ENCODE measurements at places on chromosomes 6 and 20.

GRCh38 chr6:158287047-158287446 is 25.2 kb upstream of the TULP4 start:
- DNase-seq, result no peak

DNA sequence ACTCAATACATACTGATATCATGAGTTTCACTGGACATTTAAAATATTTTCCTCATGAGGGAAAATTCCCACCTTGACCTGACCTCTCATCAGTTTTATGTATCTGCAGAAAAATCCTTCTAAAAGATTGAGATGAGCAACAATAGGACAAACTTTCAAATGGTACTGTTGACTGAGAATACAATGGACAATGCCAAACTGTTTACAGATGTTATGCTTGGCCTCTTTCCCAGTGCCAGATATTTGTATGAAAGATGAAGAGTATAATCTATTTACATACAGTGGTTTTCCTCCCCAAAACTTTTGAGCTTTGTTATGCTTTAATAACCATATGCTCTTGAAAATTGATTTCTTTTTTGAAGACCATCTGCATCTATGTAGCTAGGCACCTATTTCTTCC is 245.1 kb upstream of the RSPO3 start:
- no peak for DNase-seq

DNA sequence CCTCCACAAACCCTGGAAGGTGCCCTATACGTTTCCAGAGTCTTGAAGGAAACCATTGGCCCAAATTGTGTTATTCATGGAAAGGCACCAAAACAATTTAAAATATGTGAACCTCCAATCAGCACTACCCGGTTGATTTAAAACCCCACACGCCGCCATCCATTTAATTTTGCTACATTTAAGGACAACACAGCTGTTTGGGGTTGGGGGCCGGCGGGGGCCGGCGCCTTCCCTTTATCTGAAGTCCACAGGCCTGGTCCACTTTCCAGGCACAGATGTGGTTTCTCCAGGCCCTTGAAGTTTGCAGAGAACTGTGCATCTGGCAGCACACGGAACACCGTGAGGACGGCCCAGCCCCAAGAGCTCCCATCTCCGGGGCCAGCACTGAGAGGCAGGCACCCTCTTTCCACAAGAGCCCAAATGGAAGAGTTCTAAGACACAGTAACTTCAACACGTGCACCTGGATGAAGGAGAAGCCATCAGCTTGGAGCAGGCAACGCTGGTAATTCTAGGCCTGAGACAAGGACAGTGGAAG is 16.8 kb upstream of the FRMD1 start:
- no peak for DNase-seq

GRCh38 chr6:148790404-148790803 is 43.6 kb downstream of the UST start:
- no peak for DNase-seq

DNA sequence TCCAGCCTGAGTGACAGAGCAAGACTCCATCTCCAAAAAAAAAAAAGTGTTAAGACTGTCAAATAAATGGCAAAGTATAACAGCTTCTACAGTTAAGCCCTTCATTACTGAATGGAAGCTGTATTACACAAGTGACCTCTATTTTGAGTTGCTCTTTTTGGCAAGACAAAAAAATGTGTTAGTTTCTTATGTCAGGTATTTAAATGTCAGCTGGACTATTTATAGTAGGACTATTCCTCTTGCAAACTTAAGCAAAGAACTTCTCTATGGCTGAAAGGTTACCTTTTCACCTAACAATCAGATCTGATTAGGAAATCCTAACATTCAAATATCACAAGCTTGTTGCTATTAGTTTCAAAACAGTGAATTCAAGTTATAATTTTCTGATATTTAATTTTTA is 12.4 kb downstream of the UBE2V1 start:
- DNase-seq, result no peak

- no peak for DNase-seq
Measured at GRCh38 chr6:39493777-39494176, 171.3 kb upstream of the KCNK16 start.

GRCh38 chr6:131949620-131949908 is 1.6 kb downstream of the CCN2 start:
- DNase-seq, result no peak

- no peak for DNase-seq
Measured at GRCh38 chr6:130840050-130840449, 12.8 kb downstream of the SMLR1 start.

DNA sequence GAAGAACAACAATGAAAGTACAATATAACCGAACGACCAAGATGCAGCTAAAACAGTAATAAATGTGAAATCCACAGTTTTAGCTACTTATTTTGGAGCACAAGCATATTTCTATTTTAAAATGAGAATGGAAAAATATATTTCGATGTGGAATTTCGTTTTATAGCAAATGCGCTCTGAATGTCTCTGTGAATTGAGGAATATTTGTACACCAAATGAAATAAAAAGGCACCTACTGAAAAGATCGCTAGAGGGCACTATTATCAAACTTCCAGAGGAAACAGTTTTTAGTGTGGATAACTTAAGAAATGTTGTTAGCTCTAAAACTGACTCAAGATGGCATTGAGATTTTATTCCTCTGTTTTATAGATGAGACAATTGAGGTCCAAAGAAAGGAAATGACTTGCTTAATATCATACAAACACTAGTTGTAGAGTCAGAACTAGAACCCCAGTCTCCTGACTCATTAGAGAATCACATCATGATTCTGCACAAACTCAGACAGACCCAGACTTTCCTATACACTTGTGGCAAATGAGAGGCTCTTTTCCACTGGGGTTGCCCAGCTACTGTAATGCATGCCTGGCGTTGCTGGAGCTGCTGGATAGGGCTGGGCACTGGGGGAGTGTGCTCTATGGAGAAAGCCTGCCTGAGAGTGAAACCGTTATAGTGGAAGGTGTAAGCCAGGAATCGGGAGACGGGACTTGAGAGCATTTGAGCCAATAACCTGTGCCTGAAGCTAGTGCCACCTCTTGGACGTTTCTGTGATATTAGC is 51.9 kb downstream of the GCLC start:
- peak; percentile 55 for DNase-seq

DNA sequence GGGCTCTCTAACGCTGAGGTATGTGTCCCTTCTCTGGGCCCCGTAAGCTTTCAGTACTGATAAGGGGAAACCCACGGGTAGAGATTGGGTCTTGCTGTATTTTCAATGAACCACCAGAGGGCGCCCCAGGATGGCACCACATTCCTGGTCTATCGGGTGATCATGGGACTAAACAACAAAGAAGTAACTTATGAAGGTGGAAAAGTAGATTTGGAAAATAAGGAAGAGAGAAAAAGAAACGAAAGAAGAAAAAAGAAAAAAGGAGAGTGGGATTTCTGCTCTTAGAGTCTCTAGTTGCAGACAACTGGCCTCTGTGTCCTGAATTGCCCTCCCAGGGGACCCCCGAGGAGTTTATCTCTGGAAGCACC is 93.8 kb downstream of the GMPR start:
- DNase-seq, result peak; percentile 79

DNA sequence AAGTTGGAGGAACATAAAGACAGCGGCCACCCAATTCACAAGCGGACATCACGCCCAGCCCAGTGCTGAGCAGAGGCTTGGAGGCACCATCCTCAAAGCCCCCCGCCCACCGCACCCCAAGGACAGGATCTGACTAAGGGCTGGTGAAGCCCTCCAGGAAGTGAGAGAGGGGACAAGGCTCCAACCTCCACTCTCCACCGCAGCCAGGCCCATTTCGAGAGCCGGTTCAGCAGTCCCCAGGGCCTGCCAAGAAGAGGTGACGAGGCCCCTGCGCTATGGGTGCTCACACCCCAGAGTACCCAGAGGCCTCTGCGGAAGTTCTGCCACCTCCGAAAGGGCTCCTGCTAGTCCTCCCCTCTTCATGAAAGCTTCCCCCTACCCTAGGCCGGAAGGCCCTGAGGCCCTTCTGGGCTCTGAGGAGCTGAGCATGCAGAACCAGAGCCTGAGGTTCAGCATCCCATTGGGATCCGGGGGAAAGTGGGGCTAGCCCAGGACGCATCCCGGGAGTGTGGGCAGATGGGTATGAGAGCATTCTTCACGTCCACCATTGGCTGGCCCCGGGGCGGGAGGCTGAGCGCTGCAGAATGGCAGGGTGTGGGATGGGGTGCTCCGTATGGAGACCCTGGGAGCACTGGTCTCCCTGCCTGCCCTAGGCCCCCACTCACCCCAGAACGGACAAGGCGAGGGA is 2.5 kb downstream of the GRM4 start:
- DNase-seq, result no peak

GRCh38 chr6:158046201-158047126 is 64.8 kb downstream of the SYNJ2 start:
- DNase-seq, result no peak

DNA sequence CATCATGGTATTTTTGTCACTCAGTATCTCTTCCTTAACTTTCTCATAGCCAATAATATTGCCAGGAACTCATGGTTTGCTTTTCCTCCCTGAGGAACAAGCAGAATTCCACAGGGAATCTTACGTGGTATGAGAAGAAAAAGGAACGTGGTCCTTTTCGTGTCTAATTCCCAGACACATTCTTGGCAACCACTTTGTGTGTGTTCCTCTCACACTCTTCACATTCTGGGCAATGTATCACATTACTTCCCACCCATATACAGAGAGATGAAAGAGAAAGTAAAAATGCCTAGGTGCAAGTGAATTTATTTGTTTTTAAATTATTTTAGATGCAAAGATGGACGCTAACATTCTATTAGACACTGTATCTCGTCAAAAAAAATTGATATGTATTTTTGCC is 102.7 kb downstream of the PTPRK start:
- no peak for DNase-seq

DNA sequence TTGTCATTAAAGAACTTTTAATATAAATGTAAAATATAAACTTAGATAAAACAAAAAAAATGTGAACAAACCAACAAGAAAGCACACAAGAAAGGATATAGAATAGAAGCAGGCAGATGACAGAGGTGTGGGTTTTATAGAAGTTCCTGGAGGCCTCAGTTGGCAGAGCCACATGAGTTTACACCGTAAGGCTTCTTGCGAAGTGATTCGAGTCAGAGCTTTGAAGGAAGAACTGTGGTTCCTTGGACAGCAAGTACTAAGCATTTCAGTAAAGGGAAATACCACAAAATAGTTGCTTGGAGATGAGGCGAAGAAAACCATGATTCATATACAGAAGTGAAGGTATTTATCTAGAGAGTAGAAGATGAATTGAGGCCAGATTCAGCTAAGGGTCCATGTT is 207.9 kb upstream of the EYA4 start:
- DNase-seq, result no peak

- no peak for DNase-seq
Measured at GRCh38 chr6:30465595-30466306, 23.6 kb upstream of the HLA-E start.

GRCh38 chr6:46505693-46506512 is 14.7 kb upstream of the RCAN2 start:
- no peak for DNase-seq

- no peak for DNase-seq
Measured at GRCh38 chr6:4895971-4896370, 107.9 kb downstream of the RPP40 start.

DNA sequence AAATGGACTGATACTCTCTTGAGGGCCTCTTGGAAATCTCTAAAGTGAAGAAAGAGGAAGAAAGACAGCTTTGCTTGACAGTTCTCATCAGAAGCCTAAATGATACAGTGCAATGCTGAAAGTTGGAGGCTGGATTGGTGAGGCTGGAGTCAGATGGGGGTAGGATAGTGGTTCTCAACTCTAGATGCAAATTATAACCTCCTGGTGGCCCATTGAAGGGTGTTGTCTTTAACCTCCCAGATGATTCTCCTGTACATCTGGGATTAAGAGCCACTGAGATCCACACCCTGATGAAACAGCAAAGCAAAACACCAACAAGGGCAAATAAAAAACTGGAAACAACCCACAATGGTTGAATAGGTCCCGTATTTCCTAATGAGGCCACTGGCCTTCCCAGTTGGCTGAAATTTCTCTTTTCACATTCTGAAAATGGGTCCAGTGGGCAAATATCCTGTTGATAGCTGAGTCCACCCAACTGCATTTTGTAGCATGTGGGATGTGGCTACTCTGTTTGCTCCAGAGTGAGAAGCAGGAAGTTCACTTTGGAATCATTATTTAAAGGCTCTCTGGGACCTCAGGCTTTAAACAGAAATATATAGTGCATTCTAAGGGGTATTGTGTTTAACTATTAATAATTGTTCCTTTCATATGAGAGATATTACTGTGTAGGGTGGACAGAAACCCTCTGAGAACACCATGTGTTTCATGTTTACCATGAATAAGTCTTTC is 208.1 kb downstream of the SOX4 start:
- DNase-seq, result no peak

DNA sequence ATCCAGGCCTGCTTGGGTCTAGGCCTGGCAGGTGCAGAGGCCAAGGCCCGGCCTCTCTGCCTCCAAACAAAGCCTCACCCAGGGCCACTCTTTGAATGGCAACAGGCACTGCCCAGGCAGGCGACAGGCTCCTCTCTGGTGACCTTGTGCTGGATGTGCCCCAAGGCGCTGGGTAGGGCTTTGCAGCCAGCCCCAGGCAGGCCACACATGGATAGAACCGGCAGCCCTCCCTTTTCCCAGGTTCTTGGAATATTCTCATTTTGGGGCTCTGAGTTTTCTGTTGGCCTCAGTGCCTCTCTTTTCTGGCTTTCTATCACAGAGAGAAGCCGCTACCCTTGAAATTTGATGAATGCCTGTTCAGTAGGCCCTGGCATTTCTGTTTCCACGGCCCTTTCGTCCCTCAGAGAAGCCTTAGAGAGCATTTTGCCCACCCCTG is 18.9 kb downstream of the PKIG start:
- no peak for DNase-seq

DNA sequence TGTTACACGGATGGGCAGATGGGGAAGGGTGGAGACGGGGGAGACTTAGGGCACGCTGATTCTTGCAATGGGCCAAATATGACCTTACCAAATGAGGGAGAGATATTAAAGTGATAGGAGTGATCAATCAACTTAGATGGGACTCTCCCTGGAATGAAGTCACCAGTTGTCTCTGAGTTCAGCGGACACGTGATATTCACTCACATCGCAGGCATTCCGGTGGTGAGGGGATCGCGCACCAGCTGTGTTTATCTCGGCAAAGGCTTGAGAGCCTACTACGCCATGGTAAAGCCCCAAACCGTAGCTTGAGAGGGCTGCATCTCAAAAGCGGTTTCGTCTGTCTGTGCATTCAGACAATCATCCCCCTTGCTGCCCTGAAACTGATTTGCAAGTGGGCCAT is 5.5 kb downstream of the BMP7 start:
- DNase-seq, result no peak

DNA sequence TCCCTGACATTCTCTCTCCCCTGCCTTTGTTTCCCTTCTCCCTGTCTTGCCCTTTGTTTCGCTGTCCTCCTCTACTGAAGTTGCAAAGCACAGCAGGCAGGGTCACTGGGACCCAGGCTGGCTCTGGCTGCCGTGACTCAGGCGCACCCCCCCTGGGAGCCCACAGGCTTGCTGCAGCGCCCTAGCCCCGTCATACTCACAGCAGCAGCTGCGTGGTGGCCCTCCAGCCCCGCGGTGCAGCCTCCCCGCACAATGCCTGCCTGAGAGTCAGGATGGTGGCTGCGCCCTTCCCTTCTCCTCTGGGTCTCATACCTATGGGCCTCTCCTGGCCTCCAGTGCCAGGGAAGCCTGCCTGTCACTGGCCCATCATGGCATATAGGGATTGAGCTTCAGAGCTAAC is 41.7 kb downstream of the TXNDC5 start:
- no peak for DNase-seq
